ENCODE measurements at places on chromosomes 1 and 21. TPM values are rescaled to one million over a fixed set of nuclear protein-coding genes. Genes with fewer than 3 reads are reported as not detected.

The EPHA10 gene
- 0.74 TPM for total RNA-seq

DNA sequence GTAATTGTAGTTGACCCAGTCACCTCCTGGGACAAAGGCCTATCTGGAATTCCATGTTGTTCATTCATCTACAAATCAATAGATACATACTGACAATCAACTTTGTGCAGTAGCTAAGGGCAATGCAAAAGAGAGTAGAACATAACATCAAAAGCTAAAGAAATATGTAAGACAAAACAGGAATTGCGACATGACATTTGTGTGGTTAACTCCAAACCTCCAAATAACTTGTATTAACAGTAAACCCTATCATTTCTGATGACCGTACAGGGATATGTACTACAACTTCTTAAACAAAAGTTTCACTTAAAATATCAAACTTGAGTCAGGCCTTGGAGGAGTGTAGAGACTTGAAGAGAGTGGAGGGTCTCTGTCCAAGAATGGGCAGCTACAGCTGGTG is 317.6 kb downstream of the SPATA17 start:
- no peak overlapping the region for H3K27ac ChIP-seq
- H3K36me3 ChIP-seq, result no peaks in the 10 kb centered on the region
- H3K27me3 ChIP-seq, result peaks cover 19% of the 10 kb centered on the region
- DNase-seq, result peak; percentile 48

The MSH4 gene
- 0.17 TPM for total RNA-seq

- no peaks in the 10 kb centered on the region for H3K4me1 ChIP-seq
- no peaks in the 10 kb centered on the region for H3K36me3 ChIP-seq
- no peak overlapping the region for H3K4me3 ChIP-seq
Observed at GRCh38 chr1:4166713-4167112, 266.6 kb upstream of the C1orf174 start.

The TBX15 gene
- 0.09 TPM for total RNA-seq

The TP73 gene
- total RNA-seq, result 0.82 TPM

DNA sequence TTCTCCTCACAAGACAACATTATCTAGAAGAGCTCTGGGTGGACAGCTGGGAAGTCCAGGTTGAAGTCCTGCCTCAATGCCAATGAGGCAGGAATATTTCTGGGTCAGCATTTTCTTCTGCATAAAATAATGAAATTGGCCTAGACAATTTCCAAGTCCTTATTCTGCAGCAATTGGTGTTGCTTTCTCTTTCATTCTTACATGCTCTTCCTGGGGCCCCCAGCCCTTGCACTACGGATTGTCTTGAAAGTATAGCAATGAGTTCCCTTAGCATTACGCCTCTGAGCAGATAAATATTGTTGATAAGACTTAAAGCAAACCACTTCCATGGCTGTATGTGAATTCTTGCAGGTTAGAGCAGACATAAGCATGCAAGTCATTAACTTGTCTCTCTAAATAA is 188.5 kb downstream of the TGFBR3 start:
- no peak overlapping the region for H3K27ac ChIP-seq
- no peaks in the 10 kb centered on the region for H3K27me3 ChIP-seq
- peaks cover 51% of the 10 kb centered on the region for H3K36me3 ChIP-seq
- no peak for DNase-seq
- no peak overlapping the region for H3K4me3 ChIP-seq

DNA sequence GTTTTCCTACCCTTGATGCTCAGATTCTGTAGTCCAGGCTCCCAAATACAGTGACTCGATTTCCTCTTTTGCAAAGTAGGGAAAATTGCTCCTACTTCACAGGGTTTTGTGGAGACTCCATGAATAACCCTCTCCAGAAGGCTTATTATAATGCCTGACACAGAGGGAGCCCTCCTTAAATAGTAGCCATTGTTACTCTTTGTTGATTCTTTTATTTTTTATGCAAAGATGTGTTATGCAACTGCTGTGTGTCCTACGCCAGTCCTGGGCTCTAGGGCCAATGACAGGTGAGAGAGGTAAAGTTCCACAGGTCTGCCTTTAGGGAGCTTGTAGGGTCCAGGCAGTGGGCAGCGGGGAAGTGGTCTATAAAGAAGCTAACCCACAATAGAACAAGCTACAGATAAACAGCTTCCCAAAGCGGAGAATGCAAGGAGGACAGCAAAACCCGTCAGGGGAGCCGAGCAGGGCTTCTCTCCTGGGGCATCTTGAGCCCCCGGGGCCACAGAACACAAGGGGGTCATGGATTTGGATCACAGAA is 1.5 kb downstream of the AADACL3 start:
- H3K4me3 ChIP-seq, result no peak overlapping the region
- peaks cover 6% of the 10 kb centered on the region for H3K36me3 ChIP-seq
- H3K27ac ChIP-seq, result no peak overlapping the region
- H3K4me1 ChIP-seq, result no peaks in the 10 kb centered on the region
- DNase-seq, result no peak

DNA sequence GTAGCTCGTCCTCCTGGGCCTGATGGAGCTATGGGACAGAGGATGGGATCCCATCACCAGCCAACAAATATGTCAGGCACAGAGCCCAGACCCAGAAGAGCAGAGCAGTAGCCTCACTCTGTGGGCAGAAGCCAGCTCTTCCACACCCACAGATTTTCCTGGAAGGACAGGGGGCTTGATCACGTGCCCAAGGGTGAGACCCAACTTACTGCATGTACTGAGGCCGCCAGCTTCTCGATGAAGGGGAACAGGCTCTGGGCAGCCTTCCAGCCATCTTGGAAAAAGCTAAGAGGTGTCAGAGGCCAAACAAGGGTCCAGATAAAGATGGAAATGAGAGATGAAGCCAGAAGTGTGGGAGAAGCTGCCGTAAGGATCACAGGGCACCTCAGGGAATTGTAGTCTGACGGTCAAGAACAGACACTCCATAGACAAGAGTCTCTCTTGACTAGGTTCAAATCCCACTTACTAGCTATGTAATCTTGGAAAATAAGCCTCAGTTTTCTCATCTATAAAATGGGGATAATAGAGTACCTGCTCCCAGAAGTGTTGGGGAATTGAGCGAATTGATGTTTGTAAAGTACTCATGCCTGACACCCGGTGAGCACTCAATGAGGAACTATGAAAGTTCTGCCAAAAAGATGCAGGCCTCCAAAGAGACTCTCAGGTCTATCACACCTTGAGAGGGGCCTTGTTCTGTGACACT is 17.0 kb upstream of the TCEA3 start:
- peaks cover 6% of the 10 kb centered on the region for H3K4me1 ChIP-seq
- no peak for DNase-seq
- H3K27me3 ChIP-seq, result no peaks in the 10 kb centered on the region
- peaks cover 19% of the 10 kb centered on the region for H3K36me3 ChIP-seq
- no peak overlapping the region for H3K4me3 ChIP-seq
- H3K27ac ChIP-seq, result peak overlapping the region; percentile 73

The CAPN8 gene
- 1.0 TPM for total RNA-seq

The FCRL5 gene
- not detected for total RNA-seq

The DENND2C gene
- 5.8 TPM for total RNA-seq

GRCh38 chr1:36517011-36517771 is 34.5 kb upstream of the CSF3R start:
- H3K36me3 ChIP-seq, result no peaks in the 10 kb centered on the region
- no peak overlapping the region for H3K4me3 ChIP-seq
- DNase-seq, result no peak

The TNFRSF25 gene
- total RNA-seq, result 33.7 TPM

The CFHR1 gene
- total RNA-seq, result not detected

The CHI3L2 gene
- total RNA-seq, result 1.4 TPM

The PRAMEF26 gene
- total RNA-seq, result not detected

GRCh38 chr1:110412576-110412975 is 5.1 kb upstream of the LAMTOR5 start:
- H3K36me3 ChIP-seq, result no peaks in the 10 kb centered on the region
- peak overlapping the region; percentile 17 for H3K27ac ChIP-seq
- peaks cover 12% of the 10 kb centered on the region for H3K4me1 ChIP-seq
- DNase-seq, result peak; percentile 84
- H3K4me3 ChIP-seq, result no peak overlapping the region
- no peaks in the 10 kb centered on the region for H3K27me3 ChIP-seq

- H3K4me1 ChIP-seq, result no peaks in the 10 kb centered on the region
- H3K27ac ChIP-seq, result no peak overlapping the region
- no peaks in the 10 kb centered on the region for H3K27me3 ChIP-seq
- no peak overlapping the region for H3K4me3 ChIP-seq
- no peaks in the 10 kb centered on the region for H3K36me3 ChIP-seq
Observed at GRCh38 chr1:58162952-58163550, 383.5 kb downstream of the OMA1 start.

DNA sequence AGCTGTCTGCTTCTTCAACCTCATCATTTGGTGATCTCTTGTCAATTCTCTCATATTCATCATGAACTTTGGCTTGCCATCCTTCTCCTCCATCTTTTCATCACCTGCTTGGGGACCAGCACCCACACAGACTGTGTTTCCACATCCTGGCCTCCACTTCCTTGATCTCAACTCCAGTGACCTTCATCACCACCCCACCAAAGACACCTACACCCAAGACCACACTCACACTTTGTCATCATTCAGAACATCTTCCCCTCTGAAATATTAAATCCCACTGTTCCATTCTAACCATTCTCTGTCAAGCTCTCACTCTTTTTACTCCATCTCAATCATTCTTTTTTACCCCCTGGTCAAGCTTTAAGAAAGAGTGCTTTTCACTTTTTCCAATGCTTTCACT is 115.5 kb upstream of the VAV3 start:
- no peaks in the 10 kb centered on the region for H3K4me1 ChIP-seq
- DNase-seq, result no peak
- H3K27me3 ChIP-seq, result no peaks in the 10 kb centered on the region
- no peaks in the 10 kb centered on the region for H3K36me3 ChIP-seq

The KCNK1 gene
- 24.3 TPM for total RNA-seq

DNA sequence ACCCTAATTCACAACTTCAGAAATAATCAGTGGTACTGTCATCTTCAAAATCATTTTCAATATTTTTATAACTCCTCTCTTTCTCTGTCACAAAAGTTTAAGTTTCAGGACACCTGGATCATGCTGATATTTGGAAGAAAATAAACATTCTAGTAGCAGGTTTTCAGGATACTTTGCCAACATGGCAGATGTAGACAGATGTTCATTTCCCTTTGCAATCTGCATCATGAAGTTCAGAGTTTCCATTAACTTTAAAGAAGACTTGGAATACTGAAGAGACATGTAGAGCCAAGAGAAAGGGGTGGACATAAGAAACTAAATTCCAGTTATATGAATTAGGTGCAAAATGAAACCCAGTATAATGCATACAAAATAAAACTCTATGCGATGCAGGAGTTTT is 218.1 kb downstream of the USH2A start:
- H3K4me3 ChIP-seq, result no peak overlapping the region
- H3K4me1 ChIP-seq, result no peaks in the 10 kb centered on the region
- peaks cover 97% of the 10 kb centered on the region for H3K27me3 ChIP-seq
- H3K36me3 ChIP-seq, result no peaks in the 10 kb centered on the region

DNA sequence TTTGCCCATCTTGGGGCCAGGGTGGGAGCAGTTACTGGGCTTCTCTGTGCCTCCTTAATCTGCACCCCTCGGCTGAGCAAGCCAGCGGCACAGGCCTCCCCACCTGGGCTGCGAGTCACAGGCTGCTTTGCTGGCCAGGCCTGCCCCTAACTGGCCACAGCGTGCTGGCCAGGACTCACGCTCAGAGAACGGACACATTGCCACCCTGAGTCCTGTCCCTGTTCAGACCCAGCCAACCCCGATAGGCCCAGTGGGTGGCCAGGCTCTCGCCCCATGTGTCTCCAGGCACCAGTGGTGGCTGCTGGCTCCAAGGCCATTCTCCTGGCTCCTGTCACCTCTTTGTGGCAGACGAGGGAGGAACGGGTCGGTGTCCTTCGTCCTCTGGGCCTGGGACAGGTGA is 61.3 kb downstream of the MORN1 start:
- no peak for DNase-seq
- H3K36me3 ChIP-seq, result no peaks in the 10 kb centered on the region
- H3K27me3 ChIP-seq, result peaks cover 14% of the 10 kb centered on the region
- no peak overlapping the region for H3K27ac ChIP-seq

DNA sequence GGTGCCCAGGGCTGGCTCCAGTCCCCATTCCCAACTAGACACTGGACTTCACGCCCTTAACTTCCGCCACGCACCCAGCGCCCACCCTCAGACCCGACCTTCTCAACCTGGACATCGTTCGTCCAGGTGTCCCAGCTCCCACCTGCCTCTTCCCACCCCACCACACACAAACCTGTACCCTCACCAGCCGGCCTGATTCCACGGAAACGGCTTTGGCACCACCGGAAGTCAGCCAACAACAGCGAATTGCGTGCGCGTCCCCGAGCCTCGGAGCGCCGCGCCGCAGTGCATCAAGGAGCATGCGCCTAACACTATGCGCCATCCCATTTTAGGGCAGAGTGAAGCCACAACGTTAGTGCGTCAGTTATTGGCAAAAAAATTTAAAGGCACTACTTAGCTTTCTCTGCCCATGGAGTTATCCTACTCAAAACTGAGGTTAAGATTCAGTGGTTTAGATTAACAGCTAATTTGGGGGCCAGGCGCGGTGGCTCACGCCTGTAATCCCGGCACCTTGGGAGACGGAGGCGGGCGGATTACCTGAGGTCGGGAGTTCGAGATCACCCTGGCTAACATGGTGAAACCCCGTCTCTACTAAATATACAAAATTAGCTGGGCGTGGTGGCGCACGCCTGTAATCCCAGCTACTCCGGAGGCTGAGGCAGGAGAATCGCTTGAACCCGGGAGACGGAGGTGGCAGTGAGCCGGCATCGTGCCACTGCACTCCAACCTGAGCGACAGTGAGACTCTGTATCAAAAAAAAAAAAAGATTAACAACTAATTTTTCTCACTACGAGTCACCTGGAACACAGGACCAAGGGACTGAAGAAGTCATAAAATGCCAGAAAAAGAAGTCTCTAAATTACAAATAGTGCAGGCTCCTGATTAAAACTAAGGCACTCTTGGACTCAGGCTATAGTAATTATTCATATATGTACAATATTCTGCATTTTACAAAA is at the start of gene GON4L:
TSS of gene GON4L (minus strand) at position 240 of the 956 bp plus-strand sequence. CDS start 3,434 bp downstream, outside the sequence.
- H3K4me1 ChIP-seq, result peaks cover 18% of the 10 kb centered on the region
- H3K36me3 ChIP-seq, result peaks cover 33% of the 10 kb centered on the region
- peak; percentile 98 for DNase-seq

- peaks cover 41% of the 10 kb centered on the region for H3K27me3 ChIP-seq
- peaks cover 6% of the 10 kb centered on the region for H3K4me1 ChIP-seq
- H3K4me3 ChIP-seq, result no peak overlapping the region
- no peak for DNase-seq
- no peak overlapping the region for H3K27ac ChIP-seq
Observed at GRCh38 chr1:30847358-30847972, 61.1 kb downstream of the SDC3 start.

The TRIM45 gene
- total RNA-seq, result 1.6 TPM

- no peaks in the 10 kb centered on the region for H3K27me3 ChIP-seq
- H3K4me3 ChIP-seq, result no peak overlapping the region
Observed at GRCh38 chr21:24759348-24760075, 847.8 kb downstream of the MRPL39 start.
